Body of pancreas (tissue), 4 donors: ENCODE measurements at places on chromosomes 1 and 21. TPM values are rescaled to one million over a fixed set of nuclear protein-coding genes. Genes with fewer than 3 reads are reported as not detected.

TBX15 gene
- not detected for total RNA-seq

DNA sequence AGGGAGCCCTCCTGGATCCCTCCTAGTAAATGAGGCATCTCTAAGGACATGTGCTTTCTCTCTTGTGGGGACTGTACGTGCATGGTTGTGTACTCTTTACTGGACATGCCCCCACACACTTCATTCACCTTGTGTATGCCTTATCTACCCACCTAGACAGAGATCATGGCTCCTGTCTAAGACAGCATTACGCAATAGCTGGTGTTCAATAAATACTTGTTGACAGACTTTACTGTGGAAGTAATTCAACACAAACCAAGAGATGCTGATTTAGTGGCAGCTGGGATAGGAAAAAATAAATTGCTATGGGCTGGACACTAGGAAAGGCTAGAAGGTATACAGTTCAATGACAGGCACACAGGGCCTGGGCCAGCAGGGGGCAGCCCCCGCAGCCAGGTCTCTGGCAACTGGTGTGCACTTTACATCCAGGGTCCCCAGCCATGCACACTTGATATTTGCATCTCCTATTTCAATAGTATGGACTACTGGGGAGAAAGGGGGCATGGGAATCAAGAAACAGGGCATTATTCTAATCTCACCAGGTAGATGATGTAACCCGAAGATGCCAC lies 24.2 kb downstream of the TRABD2B start:
- no peak for DNase-seq

- DNase-seq, result no peak
Measured at GRCh38 chr1:50658459-50659076, 235.3 kb upstream of the DMRTA2 start.

DNA sequence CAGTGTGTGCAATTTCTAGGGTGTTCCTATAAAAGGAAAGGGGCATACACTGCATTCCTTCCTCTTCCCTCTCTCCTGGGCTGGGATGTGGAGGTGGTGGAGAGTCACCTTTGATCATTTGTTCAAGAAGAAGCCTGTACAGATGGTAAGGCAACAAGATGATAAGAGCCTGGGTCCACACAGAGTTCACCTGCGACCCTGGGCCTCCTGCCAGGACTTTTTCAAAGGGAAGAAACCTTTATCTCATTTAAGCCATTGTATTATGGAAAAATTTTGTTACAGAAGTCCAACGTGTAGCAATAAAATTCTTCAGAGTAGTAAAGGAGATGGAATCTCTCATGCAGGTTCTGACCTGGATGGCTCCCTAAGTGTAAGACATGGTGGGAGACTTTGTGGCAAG lies 189.1 kb downstream of the MIS18A start:
- no peak for DNase-seq
